ENCODE measurements at places on chromosomes 2 and 18.
A peak's percentile ranks its signal among the peaks of the same experiment; 100 is the strongest.

GRCh38 chr2:137173463-137173862, 408.1 kb downstream of the THSD7B start:
- H3K27ac ChIP-seq: no peak overlapping the region
- no peak overlapping the region for H3K4me3 ChIP-seq
- H3K27me3 ChIP-seq: no peaks in the 10 kb centered on the region
- H3K36me3 ChIP-seq: no peaks in the 10 kb centered on the region
- no peaks in the 10 kb centered on the region for H3K4me1 ChIP-seq

DNA sequence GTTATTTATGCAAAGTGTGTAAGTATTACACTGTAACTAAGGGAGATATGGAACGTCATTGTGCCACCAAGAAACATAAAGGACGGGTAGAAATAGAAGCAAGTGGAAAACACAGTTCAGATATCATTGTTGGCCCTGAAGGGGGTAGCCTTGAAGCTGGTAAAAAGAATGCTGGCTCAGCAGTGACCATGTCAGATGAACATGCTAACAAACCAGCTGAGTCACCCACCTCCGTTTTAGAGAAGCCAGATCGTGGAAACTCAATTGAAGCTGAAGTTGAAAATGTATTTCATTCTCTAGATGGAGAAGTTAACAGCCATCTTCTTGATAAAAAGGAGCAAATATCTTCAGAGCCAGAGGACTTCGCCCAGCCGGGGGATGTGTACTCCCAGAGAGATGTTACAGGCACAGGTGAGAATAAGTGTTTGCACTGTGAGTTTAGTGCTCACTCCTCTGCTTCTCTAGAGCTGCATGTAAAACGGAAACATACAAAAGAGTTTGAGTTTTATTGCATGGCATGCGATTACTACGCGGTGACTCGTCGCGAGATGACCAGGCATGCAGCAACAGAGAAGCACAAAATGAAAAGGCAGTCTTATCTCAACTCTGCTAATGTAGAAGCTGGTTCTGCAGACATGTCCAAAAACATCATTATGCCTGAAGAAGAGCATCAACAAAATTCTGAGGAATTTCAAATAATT, 36.1 kb downstream of the ZNF407 start:
- no peak overlapping the region for H3K4me3 ChIP-seq
- peaks cover 40% of the 10 kb centered on the region for H3K4me1 ChIP-seq
- peaks cover 41% of the 10 kb centered on the region for H3K36me3 ChIP-seq
- no peaks in the 10 kb centered on the region for H3K27me3 ChIP-seq

- H3K36me3 ChIP-seq: no peaks in the 10 kb centered on the region
- no peak overlapping the region for H3K4me3 ChIP-seq
- DNase-seq: no peak
- no peak overlapping the region for H3K27ac ChIP-seq
- H3K4me1 ChIP-seq: no peaks in the 10 kb centered on the region
Measured at GRCh38 chr2:124810132-124810531, 785.0 kb downstream of the CNTNAP5 start.

- H3K4me3 ChIP-seq: no peak overlapping the region
- no peaks in the 10 kb centered on the region for H3K4me1 ChIP-seq
- no peaks in the 10 kb centered on the region for H3K36me3 ChIP-seq
- H3K27me3 ChIP-seq: peaks cover 25% of the 10 kb centered on the region
Measured at GRCh38 chr18:61607867-61608266, 274.6 kb downstream of the CDH20 start.

GRCh38 chr18:44761812-44762211, 81.1 kb downstream of the SETBP1 start:
- no peak overlapping the region for H3K27ac ChIP-seq
- peaks cover 18% of the 10 kb centered on the region for H3K36me3 ChIP-seq
- DNase-seq: no peak
- H3K27me3 ChIP-seq: peaks cover 19% of the 10 kb centered on the region
- H3K4me3 ChIP-seq: no peak overlapping the region

DNA sequence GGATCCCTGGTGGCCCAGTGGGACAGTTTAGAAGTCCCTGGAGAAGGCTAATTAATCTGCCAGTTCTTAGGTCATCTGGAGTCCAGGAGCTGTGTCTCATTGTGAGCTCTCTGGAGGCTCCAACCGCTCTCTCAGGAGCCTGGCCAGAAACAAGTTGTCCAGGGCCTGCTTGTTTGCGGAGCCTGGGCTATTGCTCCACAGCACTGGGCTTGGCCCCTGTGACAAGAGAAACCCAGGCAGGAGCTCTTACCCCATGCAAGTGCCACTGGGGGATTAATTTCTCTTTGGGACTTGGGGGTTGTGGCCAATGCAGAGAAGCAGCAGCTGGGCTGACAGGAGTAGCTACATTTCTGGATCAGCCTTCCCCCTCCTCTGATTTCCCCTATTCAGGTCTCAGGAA, 24.5 kb upstream of the TNP1 start:
- DNase-seq: no peak
- peaks cover 34% of the 10 kb centered on the region for H3K27me3 ChIP-seq
- no peak overlapping the region for H3K4me3 ChIP-seq

GRCh38 chr2:190545093-190545492, 10.6 kb upstream of the NEMP2 start:
- H3K4me1 ChIP-seq: no peaks in the 10 kb centered on the region
- DNase-seq: no peak
- H3K27me3 ChIP-seq: no peaks in the 10 kb centered on the region
- H3K36me3 ChIP-seq: peaks cover 21% of the 10 kb centered on the region

GRCh38 chr2:136384531-136385303, 266.8 kb upstream of the CXCR4 start:
- peak; percentile 69 for DNase-seq
- no peak overlapping the region for H3K4me3 ChIP-seq
- peak overlapping the region; percentile 90 for H3K27ac ChIP-seq
- H3K4me1 ChIP-seq: peaks cover 47% of the 10 kb centered on the region
- H3K36me3 ChIP-seq: no peaks in the 10 kb centered on the region
- H3K27me3 ChIP-seq: no peaks in the 10 kb centered on the region

Data from activated naive CD4-positive, alpha-beta T cell treated with anti-CD3 and anti-CD28 coated beads, Interleukin-2, amount 10 ng/mL, durations not matched to agents 7 days and 5 days (primary cell).